ENCODE measurements at places on chromosomes 11 and 22. TPM values are rescaled to one million over a fixed set of nuclear protein-coding genes. Genes with fewer than 3 reads are reported as not detected.

Gene PGGHG
- total RNA-seq: 377 TPM

- peaks cover 7% of the 10 kb centered on the region for H3K36me3 ChIP-seq
- H3K27me3 ChIP-seq: no peaks in the 10 kb centered on the region
- H3K4me1 ChIP-seq: peaks cover 52% of the 10 kb centered on the region
- no peak for DNase-seq
- no peak overlapping the region for H3K4me3 ChIP-seq
Observed at GRCh38 chr11:107562647-107563208, 2.8 kb downstream of the ALKBH8 start.

Gene ART1
- not detected for total RNA-seq

GRCh38 chr22:46290121-46290842 lies 6.4 kb upstream of the GTSE1 start:
- no peak overlapping the region for H3K4me3 ChIP-seq
- H3K36me3 ChIP-seq: peaks cover 15% of the 10 kb centered on the region
- peaks cover 43% of the 10 kb centered on the region for H3K4me1 ChIP-seq
- DNase-seq: no peak

Gene LARGE1
- total RNA-seq: 0.40 TPM

Data from activated CD4-positive, alpha-beta T cell treated with anti-CD3 and anti-CD28 coated beads, Interleukin-2, amount 10 ng/mL, durations not matched to agents 7 days and 5 days (primary cell).